ENCODE measurements at places on chromosomes 16 and 17. TPM values are rescaled to one million over a fixed set of nuclear protein-coding genes. Genes with fewer than 3 reads are reported as not detected.

KCNAB3 gene
- 2.5 TPM for total RNA-seq

KRTAP2-2 gene
- total RNA-seq: not detected

KRTAP4-9 gene
- not detected for total RNA-seq

GRIN2A gene
- total RNA-seq: 62.8 TPM

EVPLL gene
- total RNA-seq: 0.14 TPM

DCTPP1 gene
- total RNA-seq: 53.3 TPM

ESRP2 gene
- total RNA-seq: 67.0 TPM

ENPP7 gene
- 0.23 TPM for total RNA-seq

TOM1L1 gene
- 61.7 TPM for total RNA-seq

ZG16 gene
- not detected for total RNA-seq

SIRT7 gene
- total RNA-seq: 58.1 TPM

TMEM235 gene
- not detected for total RNA-seq

ZNF205 gene
- 14.2 TPM for total RNA-seq

GRIN2C gene
- total RNA-seq: 0.43 TPM

NPTX1 gene
- 5.7 TPM for total RNA-seq

Measured in mucosa of gallbladder (tissue), 1 donor.